ENCODE measurements at places on chromosomes 3 and 15.

- no peak for DNase-seq
Observed at GRCh38 chr3:100059472-100059871, 54.8 kb downstream of the FILIP1L start.

DNA sequence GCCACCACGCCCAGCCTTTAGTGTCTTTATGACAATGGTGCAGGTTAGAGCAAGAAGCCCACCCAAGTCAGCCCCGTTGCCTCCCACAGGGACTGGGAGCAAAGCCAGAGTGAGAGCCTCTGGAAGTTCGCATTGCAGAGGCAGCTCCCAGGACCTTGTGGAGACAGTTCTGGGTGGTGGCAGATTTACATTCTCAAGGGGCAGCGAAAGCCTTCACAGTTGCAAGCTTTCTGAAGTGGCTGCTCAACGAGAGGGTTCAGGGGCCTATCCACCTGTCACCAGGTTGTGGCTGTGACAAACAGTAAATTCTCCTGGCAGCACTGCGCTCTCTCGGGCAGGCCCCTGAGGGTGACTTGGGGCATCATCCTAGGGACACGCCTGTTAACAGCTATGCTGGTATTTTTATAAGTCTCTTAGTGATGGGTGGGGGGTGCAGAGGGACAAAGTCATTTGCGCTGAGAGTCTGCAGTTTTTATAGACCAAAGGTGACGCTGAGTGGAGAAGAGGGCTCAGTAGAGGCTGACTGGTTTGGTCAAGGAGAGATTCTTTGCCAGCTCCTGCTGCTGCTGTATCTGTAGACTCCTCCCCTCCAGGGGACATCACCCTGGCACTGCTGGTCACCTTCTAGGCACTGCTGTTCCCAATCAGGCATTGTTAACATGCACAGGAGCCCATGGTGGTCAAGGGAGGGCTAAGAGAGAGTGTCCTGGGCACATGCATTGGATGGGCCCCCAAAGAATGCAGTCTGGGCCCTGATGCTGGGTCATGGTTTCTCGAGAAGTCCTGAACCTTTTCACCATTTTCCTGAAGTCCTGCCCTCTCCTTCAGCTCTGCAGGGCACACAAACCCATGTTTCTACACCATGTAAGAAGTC is 57.5 kb upstream of the KLF13 start:
- peak; percentile 7 for DNase-seq

- DNase-seq = no peak
Observed at GRCh38 chr3:141411251-141411771, 43.0 kb downstream of the ZBTB38 start.

GRCh38 chr3:124951511-124952281 is 17.1 kb upstream of the MUC13 start:
- peak; percentile 58 for DNase-seq

- no peak for DNase-seq
Observed at GRCh38 chr3:95302044-95302443, 1239.2 kb downstream of the NSUN3 start.

- no peak for DNase-seq
Observed at GRCh38 chr3:30467596-30468238, 138.7 kb upstream of the TGFBR2 start.

- DNase-seq = peak; percentile 53
Observed at GRCh38 chr3:141275032-141275422, 43.4 kb downstream of the PXYLP1 start.

GRCh38 chr3:167861649-167862048 is 126.1 kb downstream of the SERPINI1 start:
- peak; percentile 26 for DNase-seq

GRCh38 chr15:79978655-79979514 is 7.9 kb upstream of the BCL2A1 start:
- peak; percentile 71 for DNase-seq

DNA sequence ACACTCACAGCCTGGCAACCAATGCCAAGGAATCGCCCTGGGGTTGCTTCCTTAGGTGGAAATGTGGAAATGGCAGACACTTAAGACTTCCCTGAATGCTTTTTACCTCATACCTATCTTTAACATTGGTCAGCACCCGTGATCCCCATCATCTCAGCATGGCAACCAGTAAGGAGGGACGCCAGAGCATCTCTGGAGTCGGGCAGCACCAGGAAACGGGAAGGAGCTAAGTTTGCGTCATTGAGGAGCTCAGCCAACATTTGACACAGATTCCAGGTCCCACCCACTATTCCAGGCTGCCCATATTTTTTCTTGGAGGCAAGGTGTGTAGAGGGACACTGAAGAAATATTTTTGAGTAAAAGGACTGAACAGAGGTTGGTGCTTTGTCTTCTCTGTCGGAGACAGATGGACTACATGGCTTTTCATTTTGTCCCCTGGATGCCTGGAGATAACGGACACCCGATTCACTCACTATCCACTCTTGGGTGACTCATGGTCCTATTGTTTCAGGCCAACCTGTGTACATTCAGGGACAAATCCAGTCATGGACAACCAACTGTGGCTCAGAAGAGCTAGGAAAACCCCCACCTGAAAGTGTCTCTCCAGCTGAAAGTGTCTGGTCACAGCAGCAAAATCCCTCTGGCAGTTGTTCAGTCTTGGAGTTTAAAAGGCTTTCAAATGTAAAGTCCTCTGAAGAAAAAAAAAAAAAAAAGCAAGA is 70.4 kb upstream of the OXTR start:
- no peak for DNase-seq

DNA sequence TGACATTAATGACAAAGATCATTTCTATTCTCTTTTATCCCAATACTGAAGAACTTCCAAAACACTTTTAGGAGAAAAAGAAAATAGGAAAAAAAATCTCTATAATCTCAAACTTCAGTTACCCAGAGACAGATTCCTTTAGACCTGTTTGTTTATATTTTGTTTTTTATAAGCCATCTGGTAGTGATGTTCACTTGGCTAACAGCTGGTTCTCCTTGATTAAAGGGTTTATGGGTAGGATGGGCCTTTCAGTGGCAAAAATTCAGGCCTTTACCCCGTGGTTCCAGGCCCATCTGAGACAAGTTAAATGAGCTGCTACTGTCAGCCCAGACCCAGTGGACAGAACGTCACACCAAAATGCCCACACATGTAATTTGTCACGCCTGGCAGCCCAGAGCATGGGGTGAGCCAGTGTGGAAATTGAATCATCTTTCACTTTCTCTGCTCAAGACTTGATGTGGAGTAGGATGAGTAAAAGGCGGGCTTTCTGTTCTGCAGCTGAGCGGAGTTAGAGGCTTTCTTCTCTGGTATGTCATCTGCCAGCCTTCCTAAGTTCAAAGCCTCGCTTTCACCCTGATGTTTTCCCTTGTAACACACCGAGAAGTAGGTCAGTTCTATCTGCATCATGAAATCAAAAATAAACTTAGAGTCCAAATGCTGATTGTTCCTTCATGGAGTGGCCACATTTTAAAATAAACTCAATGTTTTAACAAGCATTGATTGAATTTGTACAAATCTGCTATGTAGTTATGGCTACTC is 62.5 kb upstream of the SKOR1 start:
- DNase-seq = peak; percentile 64
